ENCODE measurements at places on chromosomes 7 and 10.

- DNase-seq = no peak
These were observed 38.0 kb downstream of the FAM149B1 start for GRCh38 chr10:73205890-73206289.

GRCh38 chr7:113880559-113880958, 38.2 kb downstream of the PPP1R3A start:
- no peak for DNase-seq

- DNase-seq = no peak
These were observed 20.6 kb downstream of the PAPOLB start for GRCh38 chr7:4841007-4841784.

DNA sequence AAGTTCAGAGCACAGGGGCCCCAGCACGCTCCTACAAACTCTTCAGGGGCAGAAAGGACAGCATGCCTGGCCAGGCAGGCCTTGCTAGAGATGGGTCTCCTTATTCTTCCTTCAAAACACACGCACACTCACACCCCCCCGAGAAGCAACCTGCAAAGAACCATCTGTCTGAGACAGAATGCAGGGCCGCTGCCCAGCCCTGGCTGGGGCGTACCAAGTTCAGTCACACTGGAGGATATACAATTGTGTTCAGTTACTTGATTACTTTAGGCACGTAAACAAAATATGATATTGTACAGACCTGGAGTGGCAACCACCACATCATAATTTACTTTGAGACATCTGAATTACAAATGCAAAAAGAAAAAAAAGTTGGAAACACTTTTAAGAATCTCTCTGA, 5.7 kb downstream of the FAM53B start:
- DNase-seq = no peak

GRCh38 chr7:36686499-36686898, 37.8 kb downstream of the AOAH start:
- DNase-seq = no peak

DNA sequence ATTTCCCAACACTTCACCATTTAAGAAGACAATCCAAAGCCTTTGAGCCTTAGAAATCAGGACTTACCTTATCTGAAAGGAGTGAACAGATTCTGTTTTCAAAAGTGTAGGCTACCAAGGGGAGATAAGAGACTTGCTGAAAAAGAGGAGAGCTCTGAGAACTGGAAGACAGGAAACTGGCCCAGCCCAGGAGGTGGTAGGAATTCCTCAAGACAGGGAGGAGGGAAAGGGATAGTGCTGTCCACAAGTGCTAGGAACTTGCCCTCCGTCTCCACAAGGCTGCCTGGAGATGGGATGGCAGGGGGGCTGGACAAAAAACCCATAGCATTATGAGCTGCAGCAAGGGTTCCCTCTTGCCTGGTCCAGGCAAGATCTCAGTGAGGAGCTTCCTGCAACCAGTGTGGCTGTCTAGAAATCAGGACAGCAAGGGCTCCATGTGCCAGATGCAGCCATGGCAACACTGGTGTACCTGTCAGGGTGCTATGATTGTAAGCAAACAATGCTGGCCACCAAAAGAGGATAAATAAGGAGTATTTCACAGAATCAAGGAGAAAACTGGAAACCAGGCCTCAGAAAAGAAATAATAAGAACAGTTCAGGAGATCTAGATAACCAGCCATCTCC, 22.7 kb upstream of the FRMD4A start:
- DNase-seq = no peak
